Mesendoderm (in vitro differentiated cells): ENCODE measurements at places on chromosomes 2 and 18.

- H3K4me3 ChIP-seq = no peak overlapping the region
- no peaks in the 10 kb centered on the region for H3K27me3 ChIP-seq
- H3K36me3 ChIP-seq = no peaks in the 10 kb centered on the region
- DNase-seq = no peak
- H3K27ac ChIP-seq = no peak overlapping the region
Measured at GRCh38 chr2:21330786-21331391, 207.1 kb downstream of the TDRD15 start.

DNA sequence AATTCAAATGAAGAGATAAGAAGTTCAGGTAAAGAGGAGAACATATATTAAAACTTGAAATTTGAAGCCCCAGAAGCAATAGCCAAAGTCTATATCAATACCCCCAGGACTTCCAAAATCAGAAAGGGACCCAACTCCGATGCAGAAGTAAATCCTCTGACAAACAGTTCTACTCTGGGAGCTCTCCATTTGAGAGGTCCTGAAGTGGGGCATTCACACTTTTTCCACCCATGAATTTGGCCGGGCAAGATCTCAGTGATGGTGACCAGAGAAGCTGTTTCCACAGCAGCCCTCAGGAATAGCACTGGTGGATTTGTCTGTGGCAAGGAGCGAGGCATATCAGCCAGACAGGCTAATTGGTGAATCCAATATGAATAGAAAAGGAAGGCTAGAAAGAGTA lies 313.6 kb upstream of the MC4R start:
- no peaks in the 10 kb centered on the region for H3K4me1 ChIP-seq
- no peak overlapping the region for H3K4me3 ChIP-seq
- H3K36me3 ChIP-seq = no peaks in the 10 kb centered on the region
- peak overlapping the region; percentile 49 for H3K27ac ChIP-seq

DNA sequence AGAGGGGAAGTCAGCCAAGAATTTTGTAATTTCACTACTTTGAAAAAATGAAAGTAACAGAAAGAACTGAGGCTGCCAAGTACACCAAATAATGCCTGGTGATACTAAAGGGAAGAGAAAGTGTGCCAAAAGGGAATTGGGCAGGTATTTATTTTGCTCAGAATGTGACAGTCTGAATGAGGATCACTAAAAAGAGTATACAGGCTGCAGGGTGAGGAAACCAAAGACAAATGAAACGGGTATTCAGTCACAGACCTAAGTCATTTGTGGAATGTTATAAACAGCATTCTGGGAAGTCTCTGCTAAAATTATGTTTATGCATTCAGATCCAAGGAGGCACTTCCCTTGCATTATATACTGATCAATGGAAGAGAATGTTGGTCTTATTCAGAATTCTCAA lies 418.6 kb upstream of the SLC39A10 start:
- no peak overlapping the region for H3K4me3 ChIP-seq
- no peaks in the 10 kb centered on the region for H3K27me3 ChIP-seq
- H3K4me1 ChIP-seq = no peaks in the 10 kb centered on the region
- no peak for DNase-seq
- H3K27ac ChIP-seq = no peak overlapping the region

DNA sequence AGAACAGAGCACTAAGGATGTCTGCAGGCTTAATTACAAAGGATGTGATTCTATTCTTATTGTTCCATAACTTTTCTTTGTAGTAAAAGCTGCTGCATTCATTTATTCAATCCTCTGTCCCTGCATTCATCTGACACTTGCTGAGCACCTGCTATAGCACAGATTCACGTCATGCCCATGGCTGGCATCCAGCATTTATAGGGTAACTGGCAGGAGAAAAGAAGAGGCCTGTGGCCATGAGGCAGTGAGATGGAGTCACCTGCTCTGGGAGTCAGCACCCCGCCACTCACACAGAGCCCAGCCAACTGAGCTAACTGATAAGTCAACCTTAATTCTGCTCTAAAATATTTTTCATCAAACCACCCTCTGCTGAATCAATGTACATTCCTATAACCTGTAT lies 18.3 kb upstream of the CDC42EP3 start:
- H3K36me3 ChIP-seq = no peaks in the 10 kb centered on the region
- H3K4me3 ChIP-seq = no peak overlapping the region
- H3K27ac ChIP-seq = peak overlapping the region; percentile 63
- no peaks in the 10 kb centered on the region for H3K27me3 ChIP-seq
- DNase-seq = no peak
- H3K4me1 ChIP-seq = peaks cover 10% of the 10 kb centered on the region

DNA sequence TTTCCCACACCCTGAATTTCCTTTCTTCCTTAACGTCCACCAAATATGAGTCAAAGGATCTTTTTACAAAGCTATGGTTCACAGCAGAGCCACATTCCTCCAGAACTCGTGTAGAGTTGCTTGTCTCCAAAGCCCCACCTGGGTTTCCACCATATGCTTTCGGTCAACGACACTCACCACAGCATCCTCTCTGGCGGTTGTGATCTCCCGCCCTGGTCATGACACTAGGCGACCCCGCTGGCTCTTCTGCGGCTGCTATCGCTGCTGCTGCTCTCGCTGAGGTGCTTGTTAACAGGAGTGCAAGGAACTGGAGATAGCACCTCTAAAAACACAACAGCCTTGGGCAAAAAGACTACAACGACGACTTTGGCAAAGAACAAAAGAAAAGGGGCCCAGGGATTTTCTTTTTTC lies 340 bp downstream of the SLC40A1 start:
- H3K36me3 ChIP-seq = no peaks in the 10 kb centered on the region
- H3K4me3 ChIP-seq = peak overlapping the region; percentile 19
- peak; percentile 72 for DNase-seq
- H3K27ac ChIP-seq = peak overlapping the region; percentile 24
- peaks cover 17% of the 10 kb centered on the region for H3K27me3 ChIP-seq
